AG10803 (cell line): ENCODE measurements at places on chromosomes 1 and 21.

DNA sequence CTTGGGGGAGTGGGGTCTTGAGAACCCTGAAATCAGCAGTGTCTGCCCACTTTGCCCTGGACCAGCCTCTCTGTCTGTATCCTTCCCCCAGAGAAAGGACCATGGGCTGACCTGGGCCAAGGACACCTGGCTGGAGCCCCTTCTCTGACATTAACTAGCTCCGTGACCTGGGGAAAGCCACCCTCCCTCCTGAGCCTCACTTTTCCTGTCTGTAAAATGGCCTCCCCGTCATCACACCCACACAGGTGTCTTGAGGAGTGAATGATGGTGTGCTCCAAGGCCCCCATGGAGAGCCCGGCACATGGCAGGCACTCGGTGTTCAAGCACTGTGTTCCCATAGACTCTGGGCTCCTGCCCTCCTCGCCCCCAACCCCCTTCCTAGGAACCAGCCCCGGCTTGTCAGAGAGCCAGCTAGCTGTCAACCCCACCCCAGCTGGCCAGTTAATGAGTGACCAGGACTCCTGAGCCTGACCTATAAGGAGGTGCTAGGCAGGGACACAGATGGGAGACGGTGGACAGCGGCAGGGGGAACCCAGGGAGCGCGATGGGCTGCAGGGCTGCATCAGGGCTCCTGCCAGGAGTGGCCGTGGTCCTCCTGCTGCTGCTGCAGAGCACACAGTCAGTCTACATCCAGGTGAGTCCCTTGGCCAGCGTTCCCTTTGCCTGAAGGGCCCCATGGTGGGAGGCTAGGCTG is at the start of gene GUCA2B:
TSS of gene GUCA2B (plus strand) at position 504 of the 694 bp plus-strand sequence. CDS start at position 545, 41 bp downstream.
- DNase-seq = no peak

GRCh38 chr1:37070126-37070525 is 35.8 kb upstream of the GRIK3 start:
- DNase-seq = no peak

GRCh38 chr1:173082913-173083312 is 32.2 kb upstream of the TNFSF18 start:
- DNase-seq = no peak

- DNase-seq = no peak
These were observed 3.8 kb downstream of the F13B start for GRCh38 chr1:197063212-197063611.

GRCh38 chr1:216653001-216653400 is 70.2 kb downstream of the ESRRG start:
- no peak for DNase-seq

DNA sequence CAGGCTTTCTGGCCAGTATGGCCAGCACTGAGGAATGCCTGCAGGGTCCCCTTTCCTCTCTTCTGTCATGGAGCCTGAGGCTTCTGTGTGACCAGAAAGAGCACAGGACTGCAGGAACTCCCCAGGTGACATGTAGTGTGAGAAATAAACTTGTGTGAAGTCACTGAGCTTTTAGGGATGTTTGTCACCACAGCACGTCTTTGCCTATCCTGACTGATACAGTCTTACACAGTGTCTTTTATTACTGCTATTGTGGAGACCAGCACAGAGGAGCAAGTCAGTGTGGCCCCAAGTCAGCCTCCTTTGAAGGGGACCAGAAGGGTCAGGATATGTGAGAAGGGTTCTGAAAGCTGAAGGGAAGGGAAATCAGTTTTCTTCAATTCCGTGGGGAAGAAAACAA is 102.5 kb downstream of the LAMC2 start:
- no peak for DNase-seq

GRCh38 chr21:9767592-9768375 is 753.6 kb upstream of the TPTE start:
- DNase-seq = no peak

DNA sequence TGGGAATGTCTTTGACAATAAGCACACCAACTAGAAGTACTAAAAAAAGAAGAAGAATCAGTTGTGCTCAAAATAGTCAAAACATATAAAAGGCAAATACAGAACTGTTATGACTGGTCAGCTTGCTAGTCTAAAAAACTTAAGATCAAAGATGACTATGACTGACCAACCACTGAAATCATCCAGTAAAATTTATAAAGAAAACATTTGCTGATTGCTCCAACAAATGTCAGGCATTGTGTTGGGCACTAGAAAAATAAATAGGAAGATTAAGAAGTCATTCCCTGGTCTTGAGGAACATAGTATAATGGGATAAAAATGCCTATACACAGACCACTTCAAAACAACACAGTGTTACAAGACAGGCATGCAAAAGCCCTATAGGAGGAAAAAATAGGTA is 9.3 kb upstream of the ANGPTL3 start:
- DNase-seq = no peak

- DNase-seq = peak; percentile 77
These were observed 228.2 kb downstream of the PBX1 start for GRCh38 chr1:164786980-164787833.

DNA sequence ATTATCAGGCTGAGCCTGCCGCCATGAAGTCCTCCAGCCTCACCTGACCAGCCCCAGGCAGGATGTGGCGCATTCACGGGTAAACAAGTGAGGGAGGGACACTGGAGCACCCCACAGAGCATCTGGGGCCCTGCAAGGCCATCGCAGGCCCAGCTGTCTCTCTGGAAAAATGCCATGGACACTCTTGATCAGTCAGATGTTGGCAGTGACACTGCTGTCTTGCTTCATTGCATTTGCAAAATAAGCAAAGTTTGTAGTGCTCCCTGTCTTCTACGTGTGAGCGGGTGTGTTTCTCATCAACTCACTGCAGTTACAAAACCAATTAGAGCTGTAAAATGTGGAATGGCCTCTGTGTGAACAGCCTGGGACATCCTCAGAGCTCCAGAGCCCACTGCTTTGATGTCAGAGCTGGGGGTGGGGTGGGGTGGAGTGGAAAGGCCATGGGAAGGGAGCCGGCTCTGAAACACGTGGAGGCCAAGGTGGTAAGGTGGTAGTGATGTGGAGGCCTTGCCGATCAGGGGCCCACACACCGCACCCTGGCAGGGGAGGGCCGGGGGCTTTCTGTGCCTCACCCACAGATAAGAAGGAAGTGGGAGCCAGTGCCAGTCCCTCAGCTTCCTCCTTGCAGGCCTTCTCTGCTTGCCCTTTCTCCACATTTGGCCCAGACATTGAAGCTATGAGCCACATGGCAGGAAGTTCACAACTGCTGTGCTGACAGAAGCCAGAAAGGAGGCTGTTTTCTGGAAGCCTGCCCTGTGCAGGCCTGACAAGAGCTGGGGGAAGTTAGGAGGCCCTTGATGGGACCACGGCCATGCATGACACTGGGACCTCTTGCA is 254.9 kb downstream of the RHOU start:
- peak; percentile 59 for DNase-seq

DNA sequence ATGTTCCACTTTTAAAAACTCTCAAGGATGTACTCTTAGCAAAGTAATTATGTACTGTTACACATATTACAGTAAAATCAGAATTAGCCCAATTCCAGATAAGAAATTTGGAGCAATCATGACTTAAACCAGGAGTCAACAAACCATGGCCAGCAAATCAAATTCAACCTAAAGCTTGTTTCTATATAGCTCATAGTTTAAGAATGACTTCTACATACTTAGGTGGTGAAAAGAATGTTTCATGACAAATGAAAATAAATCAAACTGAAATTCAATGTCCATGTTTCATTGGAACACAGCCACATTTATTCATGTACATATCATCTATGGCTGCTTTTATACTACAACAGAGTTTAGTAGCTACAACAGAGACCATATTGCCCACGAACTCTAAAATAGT is 35.1 kb downstream of the FRRS1 start:
- DNase-seq = peak; percentile 15

DNA sequence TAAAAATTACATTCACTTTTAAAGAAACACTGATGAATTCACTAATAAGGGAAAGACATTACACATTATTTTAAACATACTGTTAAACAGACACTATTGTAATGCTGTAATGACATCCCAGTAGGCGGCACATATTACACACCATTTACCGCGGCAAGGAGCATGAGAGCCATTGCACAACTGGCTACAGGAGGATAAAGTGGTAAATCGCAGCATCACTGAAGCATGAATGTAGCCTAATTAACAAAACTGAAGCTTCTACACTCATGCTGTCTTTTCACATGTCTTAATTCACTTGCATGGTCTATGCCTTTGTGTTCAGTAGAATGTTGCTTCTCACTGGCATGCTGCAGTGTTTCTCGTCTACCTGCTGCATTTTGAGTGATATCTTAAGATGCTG is 1046.0 kb downstream of the MRPL39 start:
- no peak for DNase-seq

DNA sequence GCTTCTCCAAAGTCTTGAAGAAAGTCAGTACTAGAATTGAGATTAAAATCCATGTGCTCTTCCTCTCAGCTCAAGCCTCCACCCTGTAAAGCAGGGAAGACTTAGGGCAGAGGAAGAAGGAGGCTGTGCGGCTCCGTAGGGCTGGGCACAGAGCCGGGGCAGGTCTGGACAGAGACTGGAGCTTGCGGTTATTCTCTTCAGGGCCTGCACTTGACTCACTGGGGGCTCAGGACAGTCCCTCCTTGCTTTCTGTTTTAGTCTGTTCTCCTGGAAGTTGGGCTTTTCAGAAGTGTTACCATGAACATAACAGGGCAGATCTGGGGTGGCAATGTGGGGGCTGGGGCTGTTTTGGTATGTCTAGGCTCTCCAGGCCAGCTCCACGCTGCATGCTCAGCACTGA is 21.6 kb upstream of the TRABD2B start:
- no peak for DNase-seq

GRCh38 chr1:19423130-19423529 is 62.2 kb downstream of the CAPZB start:
- DNase-seq = peak; percentile 67

DNA sequence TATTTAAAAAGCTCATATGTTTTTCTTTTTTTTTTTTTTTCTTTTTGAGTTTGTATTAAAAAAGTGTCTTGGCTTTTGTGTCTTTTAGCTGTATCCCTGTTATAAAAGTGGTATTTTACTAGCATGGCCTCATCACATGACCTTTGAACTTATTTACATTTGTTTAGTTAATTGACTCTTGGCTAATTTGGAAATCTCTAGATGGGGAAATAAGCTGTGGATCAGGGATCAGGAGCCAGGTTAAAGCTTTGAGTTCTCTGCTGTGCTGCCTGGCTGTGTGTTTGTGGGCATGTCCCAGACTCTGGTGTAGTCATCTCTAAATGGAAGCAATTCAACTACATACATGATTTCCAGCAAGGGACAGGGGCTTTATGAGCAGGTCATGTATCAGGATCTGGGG is 56.5 kb downstream of the HHAT start:
- no peak for DNase-seq

DNA sequence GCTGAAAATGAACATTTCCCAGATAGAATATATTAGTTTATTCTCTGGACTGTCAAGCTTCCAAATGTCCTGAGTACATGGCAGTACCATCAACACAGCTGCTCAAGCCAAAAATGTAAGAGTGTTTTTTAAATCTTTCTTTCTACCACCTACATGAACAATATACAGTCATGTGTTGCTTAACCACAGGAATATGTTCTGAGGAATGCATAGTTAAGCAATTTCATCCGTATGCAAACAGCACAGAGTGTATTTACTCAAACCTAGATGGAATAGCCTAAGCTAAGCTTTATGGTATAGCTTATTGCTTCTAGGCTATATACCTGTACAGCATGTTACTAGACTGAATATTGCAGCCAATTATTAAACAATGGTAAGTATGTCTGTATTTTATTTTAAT is 561.9 kb upstream of the ADGRL4 start:
- DNase-seq = peak; percentile 15

DNA sequence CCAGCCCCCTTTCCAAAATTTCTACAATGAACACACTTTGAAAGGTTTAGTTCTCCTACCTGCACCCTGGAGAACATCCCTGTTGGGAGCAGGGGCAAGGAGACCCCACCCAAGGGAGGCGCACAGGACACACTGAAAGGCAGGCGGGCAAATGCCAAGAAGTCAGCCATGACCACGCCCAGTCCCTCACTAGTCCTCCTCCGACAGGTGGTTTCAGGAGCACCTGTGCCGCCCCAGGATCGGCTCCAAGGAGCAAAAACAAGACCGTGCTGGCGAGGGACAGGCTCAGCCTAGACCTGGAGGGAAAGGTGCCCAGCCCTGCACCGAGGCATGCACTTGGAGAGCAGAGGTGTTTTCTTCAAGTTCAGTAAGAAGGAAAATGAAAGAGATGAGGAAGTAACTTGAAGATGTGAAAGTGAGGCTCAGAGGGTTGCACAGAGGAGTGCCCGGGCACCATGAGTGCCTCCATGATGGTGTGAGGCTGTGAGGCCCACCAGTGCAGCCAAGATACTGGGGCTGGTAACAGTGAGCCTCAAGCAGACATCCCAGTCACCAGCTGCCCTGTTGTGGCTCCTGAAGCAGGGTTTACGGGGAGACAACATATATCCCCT is 19.6 kb upstream of the NADK start:
- DNase-seq = no peak

DNA sequence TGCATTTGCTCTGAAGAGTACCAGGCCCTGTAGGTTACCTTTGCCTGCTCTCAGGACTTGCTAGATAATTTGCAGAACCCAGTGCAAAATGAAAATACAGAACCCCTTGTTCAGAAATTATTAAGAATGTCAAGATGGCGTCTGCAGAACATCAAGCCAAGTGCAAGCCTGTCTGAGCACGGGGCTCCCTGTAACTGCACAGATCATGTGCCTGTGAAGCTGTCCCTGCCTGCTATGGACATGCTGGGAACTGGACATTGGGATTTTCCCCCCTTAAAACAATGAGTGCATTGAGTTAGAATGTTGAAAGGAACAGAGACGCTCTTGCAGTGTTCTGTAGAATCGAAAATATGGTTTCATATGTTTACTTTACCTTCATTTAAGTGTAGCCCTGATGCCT is 2.9 kb downstream of the CLDN14 start:
- no peak for DNase-seq

GRCh38 chr1:221778535-221779142 is 36.8 kb upstream of the DUSP10 start:
- no peak for DNase-seq

- peak; percentile 22 for DNase-seq
These were observed 85.9 kb downstream of the PGM1 start for GRCh38 chr1:63679076-63679475.

DNA sequence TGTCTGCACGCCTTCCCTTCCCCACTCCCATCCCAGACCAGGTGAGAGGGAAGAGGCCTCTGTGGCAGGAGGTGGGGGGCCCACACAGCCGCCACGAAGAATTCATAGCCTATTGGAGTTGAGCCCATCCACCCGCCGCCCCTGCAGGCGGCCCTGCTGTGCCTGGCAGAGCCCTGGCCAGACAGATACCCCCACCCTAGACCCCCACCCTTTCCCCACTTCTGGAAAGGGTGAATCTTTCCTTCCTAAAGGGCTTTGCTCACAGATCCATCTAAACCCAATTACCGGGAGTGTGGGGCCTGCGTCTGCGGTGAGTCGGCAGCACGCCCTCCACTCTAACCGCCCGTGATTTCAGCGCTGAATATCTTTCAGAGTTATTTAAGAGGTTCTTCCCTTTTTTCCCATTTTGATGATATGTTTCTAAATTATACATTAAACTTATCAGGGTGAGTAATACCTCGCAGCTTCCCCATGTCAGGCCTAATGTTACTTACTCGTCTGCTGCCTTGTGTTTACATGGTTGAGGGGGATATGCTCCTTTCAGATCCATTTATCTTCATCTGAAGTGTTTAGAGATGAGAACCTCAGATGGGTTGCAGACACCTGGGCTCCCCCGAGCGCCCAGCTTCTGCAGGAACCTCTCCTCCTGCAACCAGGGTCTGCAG is 183.9 kb upstream of the VAMP3 start:
- no peak for DNase-seq

GRCh38 chr1:243580072-243580471 is 270.0 kb downstream of the AKT3 start:
- no peak for DNase-seq

GRCh38 chr1:195236991-195237889 is 1371.0 kb downstream of the KCNT2 start:
- DNase-seq = peak; percentile 1
